Fibroblast of skin of right quadriceps (primary cell): ENCODE measurements at places on chromosomes 1 and 21.

DNA sequence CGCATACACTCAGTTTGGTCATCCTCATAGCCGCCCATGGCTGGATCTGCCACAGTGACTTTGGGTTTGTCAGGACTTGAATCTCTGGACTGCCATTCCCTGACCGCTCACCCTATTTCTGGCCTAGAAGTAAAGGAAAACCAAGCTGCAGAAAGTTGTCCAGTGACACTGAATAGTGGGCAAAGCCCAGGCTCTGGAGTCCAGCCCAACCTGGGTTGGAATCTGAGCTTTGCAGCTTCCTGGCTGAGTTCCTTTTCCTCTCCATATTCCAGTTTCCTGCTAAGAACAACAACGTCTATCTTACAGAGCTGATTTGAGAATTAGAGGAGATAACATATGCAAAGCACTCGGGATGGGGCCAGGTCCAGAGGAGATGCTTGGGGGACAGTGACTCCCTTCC lies 15.6 kb upstream of the EIF4G3 start:
- DNase-seq, result no peak

DNA sequence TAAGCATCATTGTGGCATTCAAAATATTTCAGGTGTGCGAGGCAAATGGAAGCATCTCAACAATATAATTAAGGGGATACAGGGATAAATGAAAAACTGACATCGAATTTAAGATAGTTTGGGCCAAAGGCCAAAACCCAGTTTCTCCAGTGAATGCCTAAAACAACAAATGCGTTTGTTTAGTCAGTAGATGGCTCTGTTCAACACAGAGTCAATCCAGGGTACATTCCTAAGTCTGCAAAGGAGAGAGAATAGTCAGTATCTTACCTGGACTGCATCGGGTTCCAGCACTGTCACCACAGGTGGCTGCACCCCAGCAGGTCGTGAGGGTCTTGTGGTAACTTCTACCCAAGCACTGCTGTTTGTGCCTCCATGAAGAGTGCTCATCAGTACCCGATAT lies 321.1 kb downstream of the KCTD3 start:
- no peak for DNase-seq

GRCh38 chr1:55893155-55893554 lies 678.0 kb upstream of the USP24 start:
- DNase-seq, result peak; percentile 44

DNA sequence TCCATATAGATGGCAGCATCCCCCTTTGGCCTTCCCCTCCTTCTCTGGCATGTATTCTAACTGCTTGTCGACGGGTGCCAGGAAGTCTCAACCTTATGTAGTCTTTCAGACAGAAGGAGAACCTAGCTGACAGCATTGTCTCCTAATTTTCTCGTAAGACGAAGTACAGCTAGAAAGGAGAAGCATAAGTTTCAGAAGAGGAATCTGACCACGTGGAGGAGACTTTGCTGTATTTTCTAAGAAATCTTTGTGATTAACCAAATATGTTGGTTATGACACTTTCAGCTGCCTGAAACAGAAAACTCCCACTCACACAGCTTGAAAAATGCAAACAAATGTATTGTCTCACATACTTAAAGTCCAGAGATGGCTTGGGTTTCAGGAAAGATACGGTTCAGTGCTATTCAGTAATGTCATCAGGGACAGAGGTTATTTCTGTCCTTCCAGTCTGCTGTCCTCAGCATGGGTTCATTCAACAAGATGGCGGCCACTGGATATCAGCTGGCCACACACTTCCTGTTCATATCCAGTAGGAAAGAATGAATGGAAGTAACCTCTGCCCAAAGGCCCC lies 109.5 kb upstream of the ZNF648 start:
- DNase-seq, result no peak

- DNase-seq, result no peak
Measured at GRCh38 chr1:46793126-46793525, 5.7 kb upstream of the CYP4B1 start.

DNA sequence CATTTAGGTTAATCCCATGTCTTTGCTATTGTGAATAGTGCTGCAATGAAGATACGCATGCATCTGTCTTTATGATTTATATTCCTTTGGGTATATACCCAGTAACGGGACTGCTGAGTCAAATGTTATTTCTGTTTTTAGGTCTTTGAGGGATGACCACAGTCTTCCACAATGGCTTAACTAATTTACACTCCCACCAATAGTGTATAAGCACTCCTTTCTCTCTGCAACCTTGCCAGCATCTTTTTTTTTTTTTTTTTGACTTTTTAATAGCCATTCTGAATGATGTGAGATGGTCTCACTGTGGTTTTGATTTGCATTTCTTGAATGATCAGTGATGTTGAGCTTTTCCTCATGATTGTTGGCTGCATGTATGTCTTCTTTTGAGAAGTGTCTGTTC lies 33.5 kb downstream of the ASH1L start:
- peak; percentile 37 for DNase-seq

- no peak for DNase-seq
Measured at GRCh38 chr1:89928506-89928905, 66.4 kb upstream of the ZNF326 start.

GRCh38 chr1:57464756-57465155 lies 40.9 kb upstream of the DAB1 start:
- peak; percentile 20 for DNase-seq

GRCh38 chr21:15732290-15732995 lies 2.7 kb downstream of the USP25 start:
- no peak for DNase-seq

- no peak for DNase-seq
Measured at GRCh38 chr1:156943756-156944155, 23.3 kb downstream of the LRRC71 start.

DNA sequence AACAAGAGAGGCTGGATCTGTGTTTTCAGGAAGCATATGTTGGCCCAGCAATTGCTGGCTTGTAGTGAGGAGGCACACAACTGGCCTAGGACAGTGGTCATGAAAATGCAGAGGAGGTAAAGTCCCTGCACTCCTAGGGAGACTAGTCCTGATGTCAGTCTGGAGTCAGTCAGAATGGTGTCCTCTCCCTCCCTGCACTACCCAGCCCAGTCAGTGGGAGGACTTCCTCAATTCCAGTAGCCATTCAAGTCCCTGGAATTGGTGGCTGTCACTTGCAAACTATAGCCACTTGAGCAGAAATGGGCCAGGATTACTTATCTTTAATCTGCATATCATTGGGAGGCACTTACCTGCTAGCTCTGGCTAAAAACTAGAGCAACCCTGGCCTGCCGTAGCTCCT lies 18.6 kb downstream of the NDUFS5 start:
- no peak for DNase-seq

DNA sequence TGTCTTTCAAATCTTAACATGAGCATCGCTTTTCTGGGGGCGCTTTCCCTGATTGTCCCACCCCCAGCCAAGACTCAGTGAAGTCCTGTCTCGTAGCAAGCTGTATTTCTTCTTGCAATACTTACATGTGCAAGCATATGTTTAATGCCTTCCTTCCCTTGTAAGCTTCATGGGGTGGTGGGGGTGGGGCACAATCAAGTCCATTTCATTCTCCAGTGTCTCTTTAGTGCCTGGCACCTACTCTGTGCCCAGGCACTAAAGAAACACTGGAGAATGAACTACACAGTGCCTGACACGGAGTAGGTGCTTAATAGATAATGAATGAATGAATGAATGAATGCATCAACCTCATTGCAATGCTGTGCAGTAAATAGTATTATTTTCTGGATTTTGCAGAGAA lies 143.1 kb downstream of the PLPP3 start:
- DNase-seq, result no peak

DNA sequence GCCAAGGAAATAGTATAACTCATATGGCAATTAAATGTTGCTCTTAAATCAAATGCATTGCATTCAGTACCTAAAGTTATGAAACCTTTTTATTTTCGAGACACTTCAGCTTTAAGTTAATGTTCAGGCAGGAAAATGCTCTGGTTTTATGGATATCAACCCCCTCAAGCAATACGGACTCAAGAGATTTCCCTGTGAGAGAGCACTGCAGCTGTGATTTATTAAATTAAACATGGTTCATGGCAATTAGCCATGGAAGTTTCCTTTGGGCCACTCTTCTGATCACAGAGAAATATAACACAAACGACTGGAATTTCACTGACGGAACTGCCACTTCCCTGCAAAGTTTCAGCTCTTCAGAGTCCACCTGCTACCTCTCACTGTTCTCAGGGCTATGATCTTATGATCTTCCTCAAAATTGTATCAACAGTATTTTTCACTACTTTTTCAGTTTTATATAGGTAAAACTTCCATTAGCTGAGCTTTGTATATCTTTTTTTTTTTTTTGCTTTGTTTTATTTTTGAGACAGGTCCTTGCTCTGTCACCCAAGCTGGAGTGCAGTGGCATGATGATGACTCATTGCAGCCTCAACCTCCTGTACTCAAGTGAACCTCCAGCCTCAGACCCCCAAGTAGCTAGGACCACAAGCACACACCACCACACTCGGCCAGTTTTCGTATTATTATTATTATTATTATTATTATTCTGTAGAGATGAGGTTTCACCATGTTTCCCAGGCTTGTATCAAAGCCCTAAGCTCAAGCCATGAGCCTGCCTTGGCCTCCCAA lies 923.1 kb upstream of the TMPRSS15 start:
- DNase-seq, result no peak
